ENCODE measurements at places on chromosomes 4 and X.
A peak's percentile ranks its signal among the peaks of the same experiment; 100 is the strongest.

DNA sequence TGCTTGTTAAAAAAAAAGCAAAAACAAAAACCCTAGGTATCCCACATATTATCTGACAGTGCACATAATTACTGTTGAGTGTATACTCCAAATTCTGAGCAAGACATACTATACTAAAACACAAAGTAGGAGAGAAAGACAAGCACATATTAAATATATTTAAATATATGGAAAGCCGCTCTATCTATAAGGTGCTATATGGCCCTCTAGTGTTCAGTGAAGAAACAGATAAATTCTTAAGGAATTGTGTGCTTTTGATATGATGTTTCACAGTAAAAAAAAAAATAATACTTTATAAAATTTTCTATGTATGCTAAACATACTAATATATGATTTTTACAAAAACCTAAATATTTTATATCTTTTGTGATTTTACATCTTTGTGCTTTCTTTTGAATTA is 137.8 kb downstream of the FBXW7 start:
- no peak for DNase-seq

DNA sequence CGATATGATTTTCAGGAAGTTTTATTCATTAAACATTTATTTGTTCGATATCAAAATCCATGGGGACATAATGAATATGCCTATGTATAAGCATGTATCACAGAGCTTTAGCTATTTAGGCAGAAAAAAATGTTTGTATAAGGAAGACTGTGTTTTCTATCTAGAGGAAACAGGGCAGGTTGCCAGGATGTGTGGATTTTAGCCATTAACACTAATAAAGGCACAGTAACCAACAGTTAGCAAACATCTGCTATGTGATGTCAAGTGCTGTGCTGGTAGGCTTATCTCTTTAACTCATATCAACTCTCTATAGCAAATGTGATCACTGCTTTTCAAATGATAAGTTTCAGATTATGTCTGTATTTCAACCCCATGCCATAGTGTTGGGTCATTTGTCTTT is 708.9 kb upstream of the HS3ST1 start:
- DNase-seq = no peak

- DNase-seq = no peak
These were observed 668.4 kb downstream of the FAT4 start for GRCh38 chr4:125983168-125983567.

DNA sequence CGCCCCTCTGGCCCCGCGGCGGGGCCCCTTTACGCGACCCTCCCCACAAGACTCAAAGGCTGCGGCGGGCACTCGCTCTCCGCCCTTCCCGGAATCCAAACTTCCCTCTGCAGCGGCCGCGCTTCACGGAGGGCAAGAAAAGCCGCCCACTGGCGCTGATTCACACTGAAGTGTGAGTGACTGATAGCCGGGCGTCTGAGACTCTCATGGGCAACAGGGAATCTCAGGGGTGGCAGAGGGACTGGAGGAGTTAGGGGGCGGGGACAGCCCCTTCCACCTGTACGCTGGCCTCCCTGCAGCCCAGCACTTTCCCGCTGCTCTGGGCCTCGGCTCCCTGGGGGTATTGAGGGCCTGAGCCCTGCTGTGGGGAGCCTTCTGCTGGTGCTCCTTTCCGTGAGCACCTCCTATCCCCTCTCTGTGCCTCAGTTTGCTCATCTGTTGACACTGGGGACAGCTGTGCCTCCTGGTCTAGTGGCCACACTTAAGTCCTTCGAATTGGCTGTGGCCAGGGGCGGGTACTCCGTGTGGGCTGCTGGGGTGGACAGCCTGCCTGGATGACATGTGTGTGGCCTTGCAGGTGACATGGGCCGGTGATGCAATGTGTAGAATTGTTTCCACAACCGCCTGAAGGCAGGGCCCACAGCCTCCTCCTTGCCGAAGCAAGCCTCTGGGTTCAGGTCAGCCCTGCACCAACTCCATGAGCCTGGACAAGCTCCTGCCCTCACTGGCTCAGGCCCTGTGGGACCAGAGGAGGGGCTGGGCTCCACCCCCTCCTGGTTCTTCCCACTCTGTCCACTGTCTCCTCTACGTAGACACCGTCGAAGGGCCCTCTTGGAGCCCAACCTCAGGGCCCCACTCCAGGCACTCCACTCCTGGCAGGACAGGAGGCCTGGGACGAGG is 951 bp downstream of the SH3BP2 start:
- no peak for DNase-seq

DNA sequence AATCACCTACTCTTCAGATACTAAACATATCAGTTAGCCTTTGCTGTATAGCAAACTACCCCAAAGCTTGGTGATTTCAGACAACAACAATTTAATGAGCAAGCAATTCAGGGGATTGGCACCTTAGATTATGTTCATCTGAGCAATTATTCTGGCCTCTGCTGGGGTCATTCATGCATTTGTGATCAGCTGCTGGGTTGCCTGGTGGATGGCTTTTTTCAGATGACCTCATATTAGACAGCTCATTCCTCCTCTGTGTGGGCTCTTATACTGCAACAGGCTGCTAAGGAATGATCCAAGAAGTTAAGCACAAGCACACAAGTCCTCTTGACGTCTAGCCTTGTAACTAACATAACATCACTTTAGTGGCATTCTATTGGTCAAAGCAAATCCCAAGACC is 153.0 kb upstream of the PPP1R2C start:
- DNase-seq = no peak

DNA sequence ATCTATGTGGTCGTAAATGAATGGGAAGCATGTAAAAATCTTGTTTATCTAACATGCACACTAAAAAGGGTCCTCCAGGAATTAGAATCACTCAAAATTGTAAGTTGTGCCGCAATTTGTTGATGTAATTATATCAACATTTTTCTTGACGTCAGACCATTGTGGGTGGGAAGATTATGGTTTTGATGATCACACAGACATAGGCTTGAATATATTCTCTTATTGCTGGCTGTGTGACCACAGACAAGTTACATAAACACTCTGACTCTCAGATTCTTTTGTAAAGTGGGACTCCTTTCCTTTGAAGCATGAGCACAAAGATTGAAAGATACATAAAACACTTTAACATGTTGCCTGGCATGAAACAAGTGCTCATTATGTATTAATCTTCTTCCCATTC is 51.5 kb downstream of the IL1RAPL1 start:
- no peak for DNase-seq

- DNase-seq = no peak
These were observed 81.6 kb upstream of the TBC1D9 start for GRCh38 chr4:140837736-140838135.

DNA sequence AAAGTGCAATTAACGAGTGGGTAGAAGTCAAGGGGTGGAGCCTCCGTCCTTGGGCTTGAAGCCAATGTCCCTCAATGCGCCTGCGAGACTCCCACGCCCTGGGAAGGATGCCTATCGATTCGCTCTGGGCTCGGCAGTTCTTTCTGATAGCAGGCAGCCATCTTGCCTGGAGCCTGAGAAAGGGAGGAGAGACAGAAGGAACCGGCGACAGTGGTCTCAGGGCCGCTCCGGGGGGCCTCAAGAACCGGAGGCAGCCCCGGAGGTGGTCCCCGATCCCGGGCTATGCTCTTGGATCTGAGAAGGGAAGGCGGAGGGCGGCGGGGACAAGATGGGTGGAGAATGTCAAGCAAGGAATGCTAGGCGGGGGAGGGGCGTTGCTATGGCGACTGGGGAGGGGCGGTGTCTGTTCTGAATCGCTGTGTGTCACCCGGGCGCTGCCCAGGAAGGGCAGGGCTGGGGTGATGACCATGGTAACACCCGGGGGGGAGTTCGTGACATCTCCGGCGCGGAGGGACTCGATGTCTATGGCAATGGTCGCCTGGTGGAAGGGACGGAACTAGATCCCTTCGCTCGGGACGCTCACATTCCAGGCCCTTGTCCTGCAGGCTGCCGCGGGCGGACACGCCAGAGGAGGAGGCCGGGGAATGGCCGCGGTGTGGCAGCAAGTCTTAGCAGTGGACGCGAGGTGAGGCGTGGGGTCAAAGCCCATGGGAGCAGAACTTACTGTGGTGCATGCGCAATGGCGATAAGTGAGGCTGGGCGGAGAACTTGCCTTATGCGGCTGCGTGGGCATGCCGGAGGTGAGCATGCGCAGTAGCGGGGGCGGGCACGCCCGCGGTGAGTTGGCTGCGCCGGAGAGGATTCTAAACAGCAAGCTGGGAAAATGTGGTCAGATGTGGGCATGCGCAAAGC is at the start of gene WDR13:
Gene WDR13 (plus strand): TSS at position 140 of the 912 bp plus-strand sequence. CDS start 505 bp downstream, at position 645.
- DNase-seq = peak; percentile 78

DNA sequence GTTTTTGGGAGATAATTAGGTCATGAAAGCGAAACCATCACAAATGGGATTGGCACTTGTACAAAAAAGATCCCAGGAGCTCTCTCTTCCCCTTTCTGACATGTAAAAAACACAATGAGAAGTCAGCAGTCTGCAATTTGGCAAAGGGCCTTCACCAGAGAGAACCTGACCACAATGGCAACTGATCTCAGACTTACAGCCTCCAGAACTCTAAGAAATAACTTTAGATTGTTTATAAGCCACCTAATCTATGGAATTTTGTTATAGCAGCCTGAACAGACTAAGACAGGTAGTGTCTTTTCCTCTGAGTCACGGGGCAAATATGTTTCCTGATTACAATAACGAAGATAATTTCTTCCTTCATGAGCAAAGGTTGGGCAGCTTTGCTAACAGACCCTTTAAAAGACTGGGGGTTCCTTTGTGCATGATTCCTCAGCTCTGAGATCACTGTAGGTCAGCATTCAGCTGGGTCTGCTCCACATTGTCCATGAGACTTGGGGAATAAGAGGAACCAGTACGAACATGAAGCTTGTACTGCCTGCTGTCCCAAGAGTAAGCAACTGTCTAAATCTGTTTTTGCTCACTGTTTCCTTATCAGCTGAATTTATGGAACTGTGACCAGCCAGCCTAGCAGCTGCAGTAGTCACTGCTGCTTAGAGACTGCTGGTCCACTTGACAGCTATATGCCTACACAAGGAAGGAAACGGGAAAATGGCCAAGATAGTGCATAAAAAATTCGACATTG is 191.6 kb downstream of the ANAPC10 start:
- no peak for DNase-seq

GRCh38 chrX:45196701-45197100 is 4.0 kb downstream of the DIPK2B start:
- DNase-seq = no peak

All from activated CD8-positive, alpha-beta memory T cell treated with anti-CD3 and anti-CD28 coated beads for 1 hour (primary cell).